ENCODE measurements at places on chromosomes 5 and 9. TPM values are rescaled to one million over a fixed set of nuclear protein-coding genes. Genes with fewer than 3 reads are reported as not detected.

GRCh38 chr5:115480271-115480670 lies 64.3 kb downstream of the FEM1C start:
- no peak for DNase-seq

GRCh38 chr9:89730715-89731114 lies 125.9 kb downstream of the GADD45G start:
- no peak for DNase-seq

GRCh38 chr9:111715471-111715870 lies 54.1 kb downstream of the GNG10 start:
- no peak for DNase-seq

DNA sequence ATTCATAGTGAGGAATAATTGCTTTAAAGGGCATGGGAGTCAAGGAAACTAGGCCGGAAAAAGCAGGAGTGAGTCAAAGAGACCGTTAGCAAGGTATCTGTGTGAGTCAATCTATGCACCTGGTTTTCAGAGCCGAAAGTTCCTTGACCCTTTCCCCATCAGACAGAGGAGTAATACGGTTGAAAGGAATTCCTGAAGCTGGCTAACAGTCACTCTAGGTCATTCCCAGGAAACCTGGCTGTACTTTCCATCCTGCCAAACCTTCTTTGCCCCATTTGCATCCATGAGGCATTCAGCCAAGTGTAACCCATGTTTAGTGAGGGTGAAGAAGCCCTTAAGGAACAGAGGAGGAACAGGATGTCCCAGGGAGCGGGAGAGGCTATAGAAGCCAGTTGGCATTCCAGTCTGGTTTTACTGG lies 16.2 kb downstream of the RBM18 start:
- DNase-seq = no peak

- no peak for DNase-seq
Observed at GRCh38 chr5:14309878-14310531, 166.9 kb downstream of the TRIO start.

DNA sequence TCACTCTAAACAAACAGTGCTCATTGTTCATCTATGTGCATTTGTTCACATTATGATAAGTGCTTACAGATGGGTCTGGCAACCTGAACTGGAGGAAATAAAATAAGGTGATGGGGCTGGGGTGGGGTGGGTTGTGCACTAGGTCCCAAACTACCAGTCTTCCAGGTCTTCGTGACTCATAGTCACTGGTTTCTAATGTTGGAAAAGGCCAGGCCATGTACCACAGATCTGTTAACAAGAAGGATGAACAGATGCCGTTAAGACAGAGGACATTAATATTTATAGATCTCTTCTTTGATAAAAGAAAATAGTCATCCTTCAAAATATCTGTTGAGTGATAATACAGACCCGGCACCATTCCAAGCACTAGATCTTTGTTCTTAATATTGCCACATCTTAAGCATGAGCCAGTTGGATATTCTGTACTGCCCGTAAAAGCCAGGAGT lies 71.4 kb upstream of the STARD4 start:
- DNase-seq = no peak

DNA sequence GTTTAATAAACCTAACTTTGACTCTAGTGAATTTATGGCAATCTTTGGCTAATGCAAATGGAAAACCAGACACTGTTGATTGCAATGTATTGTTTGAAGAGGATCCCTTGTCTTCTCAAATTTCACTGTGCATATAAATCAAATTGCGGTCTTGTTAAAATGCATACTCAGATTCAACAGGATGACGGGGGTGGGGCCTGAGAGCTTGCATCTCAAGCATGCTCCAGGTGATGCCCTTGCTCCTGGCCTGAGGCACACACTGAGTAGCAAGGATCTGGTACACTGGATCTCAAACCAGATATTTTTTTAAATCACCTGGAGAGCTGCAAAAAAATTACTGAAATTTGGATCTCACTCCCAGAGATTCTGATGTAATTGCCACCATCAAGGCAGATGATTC lies 463.7 kb downstream of the DNAH5 start:
- DNase-seq = no peak

GRCh38 chr9:19239955-19240354 lies 9.5 kb downstream of the DENND4C start:
- DNase-seq = no peak

DNA sequence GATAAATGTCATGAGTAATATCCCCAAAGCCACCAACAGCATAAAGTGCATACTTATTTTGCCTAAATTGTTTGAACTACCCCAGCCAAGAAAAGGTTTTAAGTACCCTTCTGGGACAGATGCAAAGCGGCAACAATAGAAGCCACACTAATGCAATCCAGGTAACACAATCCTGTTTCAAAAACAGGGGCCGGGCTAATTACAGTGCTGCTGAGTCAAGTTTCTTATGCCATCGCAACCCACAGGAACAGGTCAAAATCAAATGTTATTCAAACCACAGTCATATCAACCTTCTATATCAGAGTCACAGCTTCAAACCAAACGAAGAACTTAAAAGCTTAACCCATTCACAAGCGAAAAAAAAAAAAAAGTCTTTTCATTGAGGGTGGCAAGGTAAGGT lies 28.3 kb downstream of the EBF1 start:
- DNase-seq = no peak

GRCh38 chr5:92835712-92836111 lies 745.3 kb downstream of the NR2F1-AS1 start:
- DNase-seq = no peak

DNA sequence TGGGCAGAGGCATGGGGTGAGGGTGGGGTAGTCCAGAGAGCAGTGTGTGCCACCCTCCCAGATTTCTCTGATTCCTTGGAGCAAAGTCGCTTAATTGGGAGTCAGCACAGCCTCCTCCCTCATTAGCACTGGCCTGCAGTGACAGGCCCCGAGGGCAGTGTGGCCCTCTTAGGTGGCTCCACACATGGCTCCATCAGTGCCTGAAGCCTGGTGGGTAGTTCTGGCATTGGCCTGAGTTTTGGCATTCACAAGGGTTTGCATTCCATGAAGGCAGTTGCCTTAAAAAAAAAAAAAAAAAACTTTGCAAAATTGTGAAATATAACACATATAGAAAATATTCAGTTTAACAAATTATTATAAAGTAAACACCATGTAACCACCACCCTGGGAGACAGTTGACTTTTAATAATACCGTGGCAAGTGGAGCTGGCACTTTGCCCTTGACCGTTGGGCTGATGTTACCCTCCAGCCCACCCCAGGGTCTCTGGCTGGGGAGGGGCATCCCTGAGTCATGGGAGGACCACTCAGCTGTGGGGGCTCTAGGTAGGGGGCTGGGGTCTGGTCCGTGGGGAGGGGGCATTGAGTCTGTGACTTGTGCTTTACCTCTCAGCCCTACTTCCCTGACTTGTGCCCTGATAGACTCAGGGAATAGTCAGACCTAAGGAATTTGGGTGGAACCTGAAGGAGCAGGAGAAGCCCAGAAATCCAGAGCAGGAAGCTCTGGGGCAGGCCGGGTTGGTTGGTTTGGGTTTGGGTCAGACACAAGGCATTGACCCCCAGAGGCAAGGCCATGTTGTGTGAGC lies 51.3 kb upstream of the PITX1 start:
- DNase-seq = no peak

- no peak for DNase-seq
Observed at GRCh38 chr9:16223074-16223871, 647.2 kb downstream of the BNC2 start.

- DNase-seq = no peak
Observed at GRCh38 chr5:125987677-125988255, 435.4 kb upstream of the GRAMD2B start.

GRCh38 chr9:132319421-132320110 lies 35.2 kb downstream of the SETX start:
- DNase-seq = no peak

DNA sequence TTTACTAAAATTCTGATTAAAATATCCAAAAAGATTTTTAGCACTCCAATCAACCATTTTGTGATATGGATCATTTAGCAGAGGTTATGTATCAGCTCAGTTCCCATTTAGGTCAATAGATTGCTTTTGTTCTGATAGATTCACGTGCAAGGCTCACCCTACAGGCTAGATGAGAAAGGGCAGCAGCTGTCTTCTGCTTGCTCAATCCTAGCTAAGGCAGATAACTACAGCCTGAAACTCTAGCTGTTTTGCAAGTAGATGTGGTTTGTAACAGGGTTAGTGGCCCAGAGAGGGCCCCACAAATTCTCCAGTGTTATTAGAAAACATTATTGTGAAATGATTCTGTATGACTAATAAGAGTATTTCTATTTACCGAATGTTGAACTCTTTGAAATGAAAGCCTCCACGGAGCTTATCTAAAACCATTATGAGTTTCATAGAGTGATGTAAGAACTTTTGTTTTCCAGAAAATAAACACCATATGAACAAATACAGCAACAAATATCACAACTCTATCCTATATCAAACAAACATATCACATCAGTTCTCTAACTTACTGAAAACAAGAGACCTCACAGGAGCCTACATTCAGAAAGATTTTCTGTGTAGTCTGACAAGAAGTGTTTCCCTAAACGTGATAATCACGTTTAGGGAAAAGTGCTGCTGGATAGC lies 841.9 kb upstream of the ACO1 start:
- no peak for DNase-seq

GRCh38 chr9:36063804-36064447 lies 27.2 kb downstream of the RECK start:
- DNase-seq = no peak

DNA sequence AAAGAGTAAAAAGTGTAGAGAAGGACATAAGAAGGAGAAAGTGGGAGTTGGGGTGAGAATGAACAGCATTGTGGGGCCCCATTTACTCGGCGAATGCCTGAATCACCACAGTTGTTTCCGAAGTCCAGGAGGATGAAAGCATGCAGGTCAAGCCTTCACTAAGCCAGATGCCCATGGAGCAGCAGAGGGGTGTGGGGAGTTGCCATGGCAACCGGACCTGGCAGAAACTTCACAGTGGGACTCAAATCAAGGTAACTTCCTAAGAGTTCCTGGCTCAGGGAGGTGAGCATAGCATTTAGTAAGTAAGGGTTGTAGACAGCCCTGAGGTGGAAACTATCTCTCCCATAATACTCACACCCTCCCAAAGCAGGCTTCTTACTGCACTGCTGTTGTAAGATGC lies 357.1 kb downstream of the TRIM32 start:
- no peak for DNase-seq

DNA sequence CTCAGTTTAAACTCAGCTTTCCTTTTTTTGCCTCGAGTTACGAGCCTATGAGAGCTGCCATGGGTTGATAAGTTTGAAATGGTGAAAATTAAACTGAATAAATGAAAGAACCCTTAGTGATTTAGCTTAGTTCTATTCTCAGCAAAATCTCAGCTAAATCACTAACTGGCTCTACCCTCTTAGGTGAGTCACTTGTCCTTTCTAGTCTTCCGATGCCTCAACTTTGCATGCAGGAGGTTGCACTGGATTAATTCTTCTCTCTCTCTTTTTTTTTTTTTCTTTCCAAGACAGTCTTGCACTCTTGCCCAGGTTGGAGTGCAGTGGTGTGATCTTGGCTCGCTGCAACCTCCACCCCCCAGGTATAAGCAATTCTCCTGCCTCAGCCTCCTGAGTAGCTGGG lies 83.9 kb downstream of the PAPPA start:
- no peak for DNase-seq

DNA sequence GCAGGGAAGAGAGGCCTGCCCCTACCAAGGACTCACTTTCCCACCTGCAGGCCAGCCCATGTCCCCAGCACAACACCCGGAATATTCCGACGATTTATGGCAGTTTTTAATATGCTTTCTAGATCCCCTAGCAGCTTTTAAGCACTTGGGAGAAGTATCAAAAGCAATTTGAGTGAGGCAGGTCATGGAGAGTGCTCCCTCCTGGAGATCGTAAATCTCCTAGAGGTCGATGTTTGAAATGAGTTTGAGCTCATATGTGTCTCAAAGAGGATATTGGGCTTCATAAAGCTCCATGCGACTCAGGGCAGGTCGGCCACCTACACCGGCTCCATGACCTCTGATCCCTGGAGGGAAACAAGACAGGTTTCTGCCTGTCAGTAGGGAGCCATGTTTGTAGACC lies 27.3 kb downstream of the CFAP90 start:
- DNase-seq = no peak

Gene FIBCD1
- total RNA-seq = 0.09 TPM

Gene PCDHB15
- 0.33 TPM for total RNA-seq

Gene GPR151
- total RNA-seq = under 0.01 TPM

Gene GRXCR2
- 0.05 TPM for total RNA-seq

Gene SNCB
- 0.05 TPM for total RNA-seq

Gene KCNN2
- total RNA-seq = 0.66 TPM

Measured in thymus (tissue), 14 donors.